ENCODE measurements at places on chromosomes 6 and 20.

DNA sequence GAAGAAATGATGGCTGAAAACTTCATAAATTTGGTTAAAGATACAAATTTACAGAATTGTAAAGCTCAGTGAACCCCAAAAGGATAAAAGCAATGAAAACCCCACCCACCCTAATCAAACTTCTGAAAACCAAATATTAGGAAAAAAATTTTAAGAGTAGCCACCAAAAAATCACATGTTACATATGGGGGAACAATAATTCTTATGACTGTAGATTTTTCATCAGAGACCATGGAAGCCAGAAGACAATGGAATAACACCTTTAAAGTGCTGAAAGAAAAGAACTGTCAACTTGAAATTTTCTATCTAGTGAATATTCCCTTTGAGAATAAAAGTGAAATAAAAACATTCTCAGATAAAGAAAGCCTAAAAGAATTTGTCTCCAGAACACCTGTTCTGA, 24.4 kb downstream of the PROCR start:
- no peak for DNase-seq

- no peak for DNase-seq
Measured at GRCh38 chr6:128690063-128690462, 169.7 kb upstream of the PTPRK start.

GRCh38 chr6:66508433-66508832, 801.4 kb upstream of the EYS start:
- no peak for DNase-seq

GRCh38 chr6:31558631-31559500, 11.5 kb downstream of the NFKBIL1 start:
- DNase-seq = no peak

- DNase-seq = no peak
Measured at GRCh38 chr20:50982363-50982762, 23.7 kb downstream of the MOCS3 start.

DNA sequence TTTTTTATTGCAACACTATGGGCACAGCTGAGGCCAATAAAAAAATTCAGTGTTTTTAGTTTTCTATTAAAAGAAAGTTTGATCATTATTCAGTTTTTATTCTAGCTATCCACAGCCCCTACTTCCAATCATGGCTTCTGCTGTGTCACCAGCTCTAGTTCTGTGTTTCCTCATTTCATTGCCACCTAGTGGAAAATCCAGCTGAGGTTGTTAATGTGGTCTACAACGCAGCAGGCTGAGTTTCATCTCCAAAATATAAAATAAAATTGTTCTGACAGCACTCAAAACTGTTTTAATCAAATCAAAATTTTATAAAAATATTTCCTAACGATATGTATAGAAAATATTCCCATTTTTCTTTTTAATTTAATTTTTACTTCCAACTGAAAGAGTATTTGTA, 13.6 kb downstream of the COL9A1 start:
- peak; percentile 32 for DNase-seq

GRCh38 chr6:31114541-31114878, at the start of gene PSORS1C1:
Gene PSORS1C1 (plus strand): TSS chr6:31114800. CDS start chr6:31129633, 14,833 bp downstream.
- no peak for DNase-seq

DNA sequence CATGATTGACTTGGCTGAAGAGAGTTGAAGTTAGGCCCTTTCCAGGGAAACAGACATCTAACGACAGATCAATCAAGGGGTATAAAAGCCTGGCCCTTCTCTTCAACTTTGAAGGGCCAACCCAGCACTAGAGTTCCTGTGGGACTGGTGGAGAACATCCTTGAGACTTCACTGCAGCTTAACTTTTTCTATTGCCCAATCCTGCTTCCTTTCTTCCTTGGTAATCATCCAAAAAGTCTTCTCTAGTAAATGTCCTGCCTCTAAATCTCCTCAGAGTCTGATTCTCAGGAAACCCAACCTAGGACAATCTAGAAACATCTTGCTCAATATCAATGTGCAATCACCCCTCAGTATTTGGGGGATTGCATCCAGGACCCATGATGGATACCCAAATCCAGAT, 1.9 kb downstream of the MKKS start:
- no peak for DNase-seq

GRCh38 chr20:59437601-59438031, 137.2 kb downstream of the EDN3 start:
- DNase-seq = no peak

DNA sequence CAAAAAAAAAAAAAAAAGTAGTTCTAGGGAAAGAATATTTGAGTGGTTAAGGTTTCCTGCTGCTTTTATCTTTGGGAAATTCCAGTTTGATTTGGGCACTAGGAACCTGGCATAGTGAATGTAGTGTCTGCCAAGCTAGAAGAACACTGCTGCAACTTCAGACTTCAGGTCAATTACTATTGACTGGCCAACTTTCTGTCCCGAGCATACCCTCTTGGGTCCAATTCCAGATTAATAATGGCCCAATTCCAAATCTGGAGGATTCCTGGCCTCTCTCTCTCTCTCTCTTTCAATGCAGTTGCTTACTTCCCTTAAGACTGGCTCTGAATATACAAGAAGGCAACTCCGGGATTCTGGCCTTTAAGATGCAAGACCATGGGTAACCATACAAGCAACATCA, 74.9 kb downstream of the ANKEF1 start:
- no peak for DNase-seq

DNA sequence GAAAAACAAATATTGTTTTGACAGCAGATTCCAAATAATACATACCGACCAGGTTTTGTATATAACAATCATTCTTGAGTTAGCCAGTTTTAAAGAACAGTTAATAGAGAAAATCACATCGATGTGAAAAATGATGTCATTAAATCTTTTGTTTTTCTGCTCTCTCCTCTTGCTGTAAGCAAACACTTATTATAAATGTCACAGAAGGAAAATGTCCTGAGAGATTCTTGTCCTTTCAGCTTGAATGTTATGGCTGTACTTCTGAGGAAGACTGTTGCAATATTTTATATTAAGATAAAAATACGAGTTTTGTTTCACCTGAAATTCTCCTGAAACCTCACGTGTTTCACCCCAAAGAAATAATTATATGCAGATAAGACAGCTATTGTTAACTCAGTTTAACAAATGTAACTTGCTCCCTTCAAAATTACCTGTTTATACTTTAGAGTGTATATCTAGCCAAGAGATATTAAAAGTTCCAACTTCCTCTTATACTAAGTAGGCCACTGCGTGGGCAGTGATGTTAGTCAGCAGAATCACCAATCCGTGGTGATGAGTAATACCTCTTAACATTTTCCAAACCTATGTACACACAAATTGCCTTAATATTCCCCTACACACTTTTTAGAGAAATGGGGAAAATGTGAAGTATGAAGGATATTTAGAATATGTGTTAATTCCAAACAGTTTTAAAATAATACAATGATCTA, 1111.4 kb upstream of the CITED2 start:
- DNase-seq = no peak

DNA sequence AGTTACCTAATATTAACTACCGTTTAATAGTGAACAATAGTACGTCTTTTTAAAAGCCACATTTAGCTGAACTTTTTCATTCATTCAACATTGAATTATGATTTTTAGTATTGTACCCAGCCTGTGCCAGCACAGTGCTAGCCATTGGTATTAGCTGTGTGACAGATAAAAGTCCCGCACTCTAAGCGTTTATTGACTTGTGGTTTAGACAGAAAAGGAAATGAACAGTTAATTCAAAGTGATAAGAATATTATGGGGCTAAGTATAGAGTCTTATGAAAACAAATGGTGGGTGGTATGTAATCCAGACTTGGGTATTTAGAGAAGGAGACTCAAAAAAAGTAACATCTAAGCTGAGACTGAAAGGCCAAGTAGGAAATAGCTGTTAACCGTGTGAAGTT, 202.3 kb downstream of the RPS12 start:
- DNase-seq = no peak

DNA sequence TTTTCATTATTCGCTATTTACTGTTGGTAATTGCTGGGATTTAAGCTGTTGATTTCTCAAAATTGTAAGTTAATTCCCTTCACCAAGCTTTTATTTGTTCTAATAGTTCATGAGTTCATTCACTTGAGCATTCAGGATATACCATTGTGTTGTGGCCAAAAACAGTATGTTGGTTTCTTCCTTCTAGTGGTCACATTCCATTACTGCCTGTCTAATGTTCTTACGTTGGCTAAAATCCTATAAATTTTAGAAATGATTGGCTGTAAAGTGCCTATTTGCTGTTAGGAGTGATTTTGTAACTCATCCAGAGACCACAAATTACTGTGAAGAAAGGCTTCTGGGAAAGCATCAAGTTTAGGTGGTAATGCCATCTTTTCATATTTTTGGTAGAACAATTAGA, 76.3 kb downstream of the FARS2 start:
- no peak for DNase-seq

- no peak for DNase-seq
Measured at GRCh38 chr20:44802702-44803101, 7.6 kb downstream of the RIMS4 start.

- no peak for DNase-seq
Measured at GRCh38 chr6:24949020-24949569, 13.3 kb upstream of the RIPOR2 start.

DNA sequence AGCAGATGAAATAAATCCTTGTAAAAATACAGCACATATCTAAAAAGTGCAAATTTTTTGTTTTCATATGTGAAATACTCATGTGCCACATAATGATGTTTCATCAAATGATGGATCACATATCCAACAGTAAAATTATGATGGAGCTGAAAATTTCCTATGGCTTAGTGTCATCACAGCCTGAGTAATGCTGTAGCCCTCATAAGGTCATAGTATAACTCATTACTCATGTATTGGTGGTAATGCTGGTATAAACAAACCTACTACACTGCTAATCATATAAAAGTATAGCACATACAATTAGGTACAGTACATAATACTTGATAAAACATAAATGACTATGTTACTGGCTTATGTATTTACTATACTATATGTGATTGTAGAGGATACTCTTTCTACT, 12.9 kb downstream of the TSPYL1 start:
- no peak for DNase-seq

- no peak for DNase-seq
Measured at GRCh38 chr6:123641497-123641896, 4.7 kb upstream of the TRDN start.

DNA sequence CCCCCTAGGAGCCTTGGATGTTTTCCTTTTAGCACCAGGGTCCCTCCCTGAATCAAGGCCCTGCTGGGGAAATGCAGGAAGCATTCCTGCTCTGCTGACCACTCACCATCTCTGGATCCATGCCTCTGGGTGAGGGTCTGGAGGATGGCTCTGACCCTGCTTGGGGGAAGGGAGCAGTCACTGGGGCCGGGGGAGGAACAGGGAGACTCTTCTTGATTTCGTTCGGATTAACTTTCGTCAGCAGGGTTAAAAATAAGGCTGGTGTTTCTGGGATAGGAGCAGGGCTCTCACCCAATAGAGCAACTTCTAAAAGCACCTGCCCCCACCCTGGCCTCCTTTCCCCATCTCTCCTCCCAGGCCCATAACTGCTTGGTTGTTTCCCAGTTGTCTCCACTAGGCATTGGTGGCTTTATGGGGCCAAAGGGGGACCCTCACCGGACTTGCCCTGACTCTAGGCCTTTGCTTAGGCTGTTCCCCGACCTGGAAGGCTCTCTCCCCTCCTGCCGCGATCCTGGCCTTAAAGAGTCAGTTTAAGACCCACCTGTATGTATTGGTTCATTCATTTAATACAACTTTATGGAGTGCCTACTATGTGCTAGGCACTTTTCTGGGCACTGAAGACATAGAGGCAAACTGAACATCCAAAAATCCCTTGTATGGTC, 63.0 kb downstream of the JPH2 start:
- DNase-seq = no peak

- no peak for DNase-seq
Measured at GRCh38 chr20:945841-946240, 29.7 kb upstream of the ANGPT4 start.

GRCh38 chr6:125742464-125743120, 6.8 kb upstream of the HEY2 start:
- no peak for DNase-seq

GRCh38 chr20:8043687-8044282, 24.2 kb upstream of the TMX4 start:
- DNase-seq = peak; percentile 55

- DNase-seq = no peak
Measured at GRCh38 chr6:5506597-5506996, 245.3 kb downstream of the FARS2 start.

GRCh38 chr20:20235681-20236080, 132.2 kb upstream of the INSM1 start:
- no peak for DNase-seq

GRCh38 chr6:101083533-101084175, 202.5 kb upstream of the ASCC3 start:
- no peak for DNase-seq

- no peak for DNase-seq
Measured at GRCh38 chr6:28825732-28826293, 98.0 kb downstream of the TRIM27 start.

DNA sequence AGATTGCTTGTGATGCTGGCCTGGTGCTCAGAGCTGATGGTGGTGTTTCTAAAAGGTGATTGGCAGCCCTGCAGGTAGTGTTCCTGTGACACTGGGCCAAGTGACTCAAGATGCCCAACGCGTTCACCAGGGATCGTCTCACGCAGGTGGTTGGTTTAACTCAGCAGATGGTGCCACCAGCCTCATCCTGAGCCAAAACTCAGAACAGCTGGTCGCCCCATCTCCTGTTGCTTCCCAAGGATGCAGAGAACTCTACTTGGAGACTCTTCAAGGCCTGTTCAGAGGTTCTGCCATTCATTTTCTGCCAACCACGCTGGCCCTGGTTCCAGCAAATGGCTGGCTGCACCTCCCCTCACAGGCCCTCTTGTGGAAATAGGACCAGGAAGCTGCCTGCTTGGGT, 394.4 kb downstream of the CDH26 start:
- DNase-seq = no peak

DNA sequence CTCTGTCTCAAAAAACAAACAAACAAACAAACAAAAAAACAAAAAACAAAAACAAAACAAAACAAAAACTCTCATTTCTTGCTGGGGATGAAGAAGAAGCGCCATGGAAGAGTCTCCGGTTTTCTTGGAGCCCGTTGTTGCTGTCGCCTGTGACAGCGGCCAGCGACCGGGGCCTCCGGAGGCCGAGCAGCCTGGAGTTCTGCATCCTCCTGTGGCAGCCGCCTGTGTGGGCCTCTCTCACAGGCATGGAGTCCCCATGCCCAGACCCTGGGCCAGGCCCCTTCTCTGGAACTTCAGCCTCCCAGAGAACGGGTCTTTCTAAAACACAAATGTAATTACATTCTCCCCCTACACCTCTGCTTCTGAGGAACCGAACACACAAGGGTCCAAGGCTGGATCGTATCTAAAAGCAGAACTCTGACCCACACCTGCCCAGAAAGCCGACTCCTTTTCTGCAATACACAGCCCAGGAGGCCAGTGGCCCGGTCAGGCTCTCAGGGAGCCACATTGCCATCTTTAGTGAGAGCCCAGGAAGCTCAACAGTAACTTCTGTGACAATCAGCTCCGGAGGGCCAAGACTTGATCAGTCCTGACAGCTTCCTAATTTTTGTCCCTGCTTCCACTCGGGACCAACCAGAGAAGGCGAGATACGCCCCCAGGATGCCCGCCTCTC, 18.5 kb downstream of the DACT2 start:
- no peak for DNase-seq

GRCh38 chr6:155493694-155494143, 38.1 kb upstream of the NOX3 start:
- DNase-seq = no peak

All from HEK293T (cell line).